Neuronal stem cell (in vitro differentiated cells): ENCODE measurements at places on chromosomes 2 and 18.

DNA sequence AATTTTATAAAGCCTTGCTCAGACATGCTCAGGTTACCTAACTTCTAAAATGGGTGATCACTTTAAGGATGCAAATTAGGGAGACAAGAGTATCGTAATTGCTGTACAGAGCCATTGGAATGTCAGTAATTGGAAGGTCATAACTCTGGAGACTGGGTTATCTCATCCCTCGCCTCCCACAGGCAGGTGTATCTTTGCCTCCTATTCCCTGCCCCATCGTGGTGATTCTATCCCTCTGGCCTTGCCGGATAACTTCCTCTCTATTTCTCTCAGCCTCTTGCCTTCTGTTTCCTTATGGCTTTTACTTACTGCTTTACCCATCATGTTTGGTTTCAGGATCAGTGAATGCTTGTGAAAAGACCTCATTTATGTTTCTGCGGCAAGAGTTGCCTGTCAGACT lies 2.5 kb downstream of the PDK1 start:
- no peak overlapping the region for H3K4me3 ChIP-seq
- H3K27me3 ChIP-seq: peaks cover 6% of the 10 kb centered on the region
- no peaks in the 10 kb centered on the region for H3K36me3 ChIP-seq
- no peak for DNase-seq
- no peak overlapping the region for H3K27ac ChIP-seq

- H3K27ac ChIP-seq: no peak overlapping the region
- H3K27me3 ChIP-seq: no peaks in the 10 kb centered on the region
- H3K4me3 ChIP-seq: no peak overlapping the region
- DNase-seq: no peak
Measured at GRCh38 chr2:230722207-230722885, 9.7 kb downstream of the CAB39 start.

DNA sequence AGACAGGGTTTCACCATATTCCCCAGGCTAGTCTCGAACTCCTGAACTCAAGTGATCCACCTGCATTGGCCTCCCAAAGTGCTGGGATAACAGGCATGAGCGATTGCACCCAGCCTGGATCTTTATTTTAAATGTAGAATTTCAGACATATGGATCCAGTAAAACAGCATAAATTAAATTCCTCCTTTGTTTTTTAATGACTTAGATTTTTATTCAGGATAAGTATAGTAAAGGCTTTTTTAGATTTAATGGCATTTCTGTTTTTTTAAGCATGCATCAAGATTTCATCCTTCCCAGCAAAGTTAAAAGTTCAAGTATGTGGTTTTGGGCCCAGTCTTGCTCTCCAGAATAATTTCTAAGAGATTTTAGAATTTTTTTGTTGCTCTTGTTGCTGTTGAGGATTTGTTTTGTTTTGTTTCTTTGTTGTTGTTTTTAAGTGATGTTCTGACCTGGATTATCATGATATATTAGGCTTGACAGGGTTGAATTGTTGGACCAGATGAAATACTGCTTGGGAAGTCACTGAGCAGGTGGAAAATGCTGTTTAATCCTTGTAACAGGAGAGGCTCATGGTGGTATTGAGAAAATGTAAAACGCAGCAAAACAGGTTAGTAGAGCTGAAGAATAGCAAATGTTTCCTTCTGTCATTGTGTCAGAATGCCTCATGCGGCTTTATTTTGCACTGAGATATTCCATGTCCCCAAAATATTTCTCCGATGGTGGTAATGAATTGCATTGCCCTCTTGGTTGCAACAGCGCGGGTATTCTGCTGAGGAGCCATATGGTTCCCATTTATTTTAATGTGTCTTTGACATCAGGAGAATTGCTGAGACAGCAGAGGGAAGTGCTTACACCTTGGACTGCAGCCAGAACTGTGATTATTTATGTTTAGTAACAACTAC lies 147.9 kb downstream of the GALNT3 start:
- H3K27me3 ChIP-seq: no peaks in the 10 kb centered on the region
- no peak for DNase-seq
- peaks cover 17% of the 10 kb centered on the region for H3K4me1 ChIP-seq
- H3K4me3 ChIP-seq: no peak overlapping the region
- no peak overlapping the region for H3K27ac ChIP-seq

DNA sequence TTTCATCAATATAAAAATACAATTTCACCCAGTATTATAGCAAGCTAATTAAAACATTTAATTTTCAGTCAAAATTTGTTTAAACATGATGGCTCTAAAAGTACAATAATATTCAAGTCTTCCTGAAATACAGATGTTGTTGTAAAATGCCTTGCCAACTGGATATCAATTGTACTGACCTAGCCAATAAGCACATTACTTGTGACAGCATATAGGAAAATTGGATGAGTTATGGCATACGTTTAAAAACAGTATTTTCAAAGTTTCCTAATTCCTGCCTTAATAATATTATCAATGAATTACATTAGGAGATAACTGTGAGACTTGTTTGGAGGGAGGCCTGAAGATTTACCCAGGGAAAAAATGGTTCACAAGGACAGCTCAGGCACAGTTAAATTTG lies 336.9 kb upstream of the CDH20 start:
- no peak overlapping the region for H3K27ac ChIP-seq
- no peaks in the 10 kb centered on the region for H3K27me3 ChIP-seq
- no peak for DNase-seq
- no peaks in the 10 kb centered on the region for H3K36me3 ChIP-seq

GRCh38 chr18:63590373-63590772 lies 3.2 kb downstream of the SERPINB13 start:
- peaks cover 6% of the 10 kb centered on the region for H3K27me3 ChIP-seq
- H3K4me1 ChIP-seq: no peaks in the 10 kb centered on the region
- no peak for DNase-seq

DNA sequence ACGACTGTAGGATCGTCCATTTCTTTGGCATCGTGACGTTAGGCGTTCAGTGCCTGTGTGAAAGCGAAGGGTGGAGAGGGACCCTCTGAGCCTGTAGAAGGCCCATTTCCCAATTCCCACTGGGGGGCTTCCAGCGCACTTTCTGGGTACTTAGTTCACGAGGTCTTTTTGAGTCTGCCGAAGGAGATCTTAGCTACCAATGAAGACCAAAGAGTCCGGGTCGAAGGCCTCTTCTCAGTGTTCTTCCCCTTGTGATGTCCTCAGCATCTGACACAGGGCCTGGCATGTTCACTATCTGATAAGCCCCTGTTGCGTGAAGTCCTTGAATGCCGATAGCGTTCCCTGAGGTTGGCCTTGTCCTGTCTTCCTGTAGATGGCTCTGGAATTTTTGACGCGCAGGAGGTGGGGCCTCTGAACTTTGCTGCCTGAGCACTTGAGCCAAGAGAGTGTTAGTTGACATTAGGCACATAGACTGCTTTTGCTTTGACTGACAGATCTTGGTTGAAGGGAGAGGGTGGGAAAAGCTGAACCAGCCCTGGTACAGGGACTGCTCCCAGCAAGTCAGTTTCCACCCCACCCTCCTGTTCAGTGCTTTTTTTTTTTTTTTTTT lies 52.8 kb downstream of the LDLRAD4 start:
- DNase-seq: no peak
- H3K4me1 ChIP-seq: peaks cover 9% of the 10 kb centered on the region
- no peaks in the 10 kb centered on the region for H3K27me3 ChIP-seq

DNA sequence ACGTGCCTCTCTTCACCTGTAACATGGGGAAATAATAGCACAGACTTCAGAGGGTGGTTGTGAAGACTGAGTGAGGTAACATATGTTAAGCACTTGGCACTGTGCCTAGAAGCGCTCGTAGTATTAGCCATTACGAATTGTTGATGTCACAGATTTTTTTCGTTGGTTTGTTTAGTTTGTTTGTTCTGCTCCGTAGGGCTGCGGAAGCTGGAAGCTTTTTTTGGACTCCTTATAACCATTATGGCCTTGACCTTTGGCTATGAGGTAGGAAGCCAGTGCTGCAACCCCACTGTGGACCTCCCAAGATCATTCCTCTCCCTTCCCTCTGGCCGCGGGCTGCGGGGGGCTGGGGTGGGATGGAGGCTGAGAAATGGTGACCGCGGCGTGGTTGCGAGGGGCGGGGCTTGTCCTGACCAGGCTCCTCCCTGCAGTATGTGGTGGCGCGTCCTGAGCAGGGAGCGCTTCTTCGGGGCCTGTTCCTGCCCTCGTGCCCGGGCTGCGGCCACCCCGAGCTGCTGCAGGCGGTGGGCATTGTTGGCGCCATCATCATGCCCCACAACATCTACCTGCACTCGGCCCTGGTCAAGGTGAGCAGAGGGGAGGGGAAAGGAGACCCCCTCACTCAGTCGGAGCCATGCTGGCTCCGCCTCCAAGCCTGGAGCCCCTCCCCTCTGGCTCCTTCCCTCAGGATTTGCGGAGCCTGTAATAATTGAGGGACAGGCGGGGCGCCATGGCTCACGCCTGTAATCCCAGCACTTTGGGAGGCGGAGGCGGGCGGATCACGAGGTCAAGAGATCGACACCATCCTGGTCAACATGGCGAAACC lies 5.5 kb downstream of the SLC11A1 start:
- H3K27ac ChIP-seq: no peak overlapping the region
- H3K27me3 ChIP-seq: peaks cover 43% of the 10 kb centered on the region
- no peaks in the 10 kb centered on the region for H3K4me1 ChIP-seq
- H3K4me3 ChIP-seq: peak overlapping the region; percentile 71
- no peak for DNase-seq

- no peaks in the 10 kb centered on the region for H3K36me3 ChIP-seq
- H3K4me3 ChIP-seq: no peak overlapping the region
- no peaks in the 10 kb centered on the region for H3K27me3 ChIP-seq
Measured at GRCh38 chr18:2338601-2339000, 232.7 kb downstream of the METTL4 start.

DNA sequence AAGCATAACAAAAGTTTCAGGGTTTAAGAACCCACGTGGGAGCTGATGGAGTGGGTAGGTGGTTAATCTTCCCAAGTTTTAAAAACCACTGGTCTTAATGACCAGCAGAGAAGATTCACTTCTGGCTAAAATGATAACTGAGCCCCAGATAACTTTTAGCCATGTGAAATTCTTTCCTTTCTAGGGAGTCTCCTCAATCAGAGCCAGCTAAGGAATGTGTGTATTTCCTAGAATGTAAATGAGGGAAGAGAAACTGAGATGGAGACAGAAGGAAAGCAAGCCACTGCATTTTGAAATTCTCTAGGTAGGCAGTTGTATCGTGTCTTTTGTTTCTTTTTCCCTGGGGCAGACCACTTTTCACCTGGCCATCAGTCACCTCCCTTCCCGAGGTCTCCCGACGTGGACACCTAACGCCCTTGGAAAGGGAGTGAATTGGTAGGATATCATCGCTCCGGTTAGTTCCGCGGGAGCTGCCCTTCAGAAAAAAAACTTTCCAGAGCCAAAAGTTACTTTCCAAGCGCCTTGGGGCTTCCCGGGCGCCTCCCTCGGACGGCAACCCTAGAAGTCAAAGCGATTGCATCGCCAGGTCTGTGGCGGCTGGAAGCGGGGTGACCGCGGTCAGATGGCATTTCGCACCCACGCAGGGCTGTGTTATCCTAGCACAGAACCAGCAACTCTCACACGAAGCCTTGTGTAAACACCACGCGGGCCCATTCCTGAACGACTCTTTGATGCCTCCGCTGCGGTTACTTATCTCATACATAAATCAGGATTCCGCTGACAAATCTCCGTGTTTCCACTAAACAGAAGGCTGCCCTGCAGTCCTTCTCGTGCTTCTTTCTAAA lies 1.3 kb downstream of the COLEC12 start:
- H3K4me1 ChIP-seq: no peaks in the 10 kb centered on the region
- peak overlapping the region; percentile 86 for H3K4me3 ChIP-seq
- DNase-seq: no peak
- H3K36me3 ChIP-seq: no peaks in the 10 kb centered on the region
- H3K27me3 ChIP-seq: peaks cover 36% of the 10 kb centered on the region

DNA sequence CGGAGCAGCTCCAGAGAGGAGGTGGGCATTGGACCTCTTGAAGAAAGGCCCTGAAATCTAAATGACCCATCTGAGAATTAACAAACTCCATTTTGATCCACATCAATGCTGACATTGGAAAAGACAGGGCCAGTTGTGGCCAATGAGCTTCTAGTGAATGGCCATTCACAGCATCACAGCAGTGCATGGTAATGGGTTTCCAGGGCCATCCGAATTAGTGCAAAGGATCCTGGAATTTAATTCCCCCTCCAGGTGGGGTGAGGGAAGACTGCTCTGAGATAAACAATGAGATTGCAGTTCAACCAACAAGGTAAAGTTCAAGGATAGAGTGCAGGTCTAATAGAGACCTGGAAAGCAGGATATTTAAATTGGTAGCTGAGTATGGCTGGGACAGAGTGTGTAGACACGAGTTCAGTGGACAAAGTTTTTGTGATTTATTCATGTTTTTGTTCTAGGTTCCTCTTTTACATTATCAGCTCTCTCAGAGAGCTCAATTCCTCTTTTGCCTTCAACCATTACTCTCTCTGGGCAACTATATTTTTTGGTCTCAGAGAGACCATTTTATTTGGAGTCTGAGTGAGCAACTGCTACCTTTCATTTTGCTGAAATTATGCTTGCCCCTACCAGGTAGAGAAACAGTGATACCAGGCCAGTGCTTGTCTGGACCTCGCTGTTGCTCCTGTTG lies 5.0 kb downstream of the TACR1 start:
- no peak overlapping the region for H3K27ac ChIP-seq
- no peaks in the 10 kb centered on the region for H3K4me1 ChIP-seq
- peaks cover 18% of the 10 kb centered on the region for H3K27me3 ChIP-seq
- no peak overlapping the region for H3K4me3 ChIP-seq

- no peak overlapping the region for H3K27ac ChIP-seq
- H3K36me3 ChIP-seq: no peaks in the 10 kb centered on the region
Measured at GRCh38 chr2:85733121-85733960, 20.4 kb upstream of the ATOH8 start.

DNA sequence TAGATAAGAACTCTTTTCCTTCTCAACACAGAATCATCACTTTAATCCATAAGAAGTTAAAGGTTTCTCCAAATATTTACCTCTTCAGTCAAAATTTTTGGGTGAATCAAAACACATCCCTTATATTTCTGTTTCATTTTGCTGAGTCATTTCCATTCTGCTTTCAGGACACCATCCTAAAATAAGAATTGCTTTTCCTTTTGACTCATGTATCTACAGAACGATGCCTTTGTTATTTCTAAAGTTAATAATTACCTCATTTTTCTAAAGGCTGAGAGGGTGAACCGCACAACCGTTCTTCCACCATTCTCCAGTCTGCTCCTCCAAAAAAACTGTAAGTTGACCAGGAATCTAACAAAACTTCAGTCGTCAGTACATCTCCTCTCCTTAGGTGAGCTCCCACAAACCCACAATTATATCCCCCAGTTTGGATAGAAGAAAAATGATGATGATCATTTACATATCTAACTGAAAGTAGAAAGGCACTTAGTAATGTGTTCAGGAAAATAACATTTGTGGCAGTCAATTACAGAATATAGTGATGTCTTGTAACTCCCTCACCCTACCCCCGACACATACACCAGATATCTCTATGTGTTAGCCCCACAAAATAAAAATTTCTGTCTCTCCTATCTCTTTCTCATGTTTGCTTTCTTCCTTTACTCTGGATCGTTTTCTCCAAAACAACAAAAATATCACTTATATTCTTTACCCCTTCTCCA lies 162.5 kb downstream of the RAD51AP2 start:
- no peak for DNase-seq
- no peak overlapping the region for H3K27ac ChIP-seq
- H3K4me1 ChIP-seq: no peaks in the 10 kb centered on the region
- no peaks in the 10 kb centered on the region for H3K36me3 ChIP-seq
- no peaks in the 10 kb centered on the region for H3K27me3 ChIP-seq
- no peak overlapping the region for H3K4me3 ChIP-seq
